Large intestine (tissue), 12 donors: ENCODE measurements at places on chromosomes 12 and 14.

DNA sequence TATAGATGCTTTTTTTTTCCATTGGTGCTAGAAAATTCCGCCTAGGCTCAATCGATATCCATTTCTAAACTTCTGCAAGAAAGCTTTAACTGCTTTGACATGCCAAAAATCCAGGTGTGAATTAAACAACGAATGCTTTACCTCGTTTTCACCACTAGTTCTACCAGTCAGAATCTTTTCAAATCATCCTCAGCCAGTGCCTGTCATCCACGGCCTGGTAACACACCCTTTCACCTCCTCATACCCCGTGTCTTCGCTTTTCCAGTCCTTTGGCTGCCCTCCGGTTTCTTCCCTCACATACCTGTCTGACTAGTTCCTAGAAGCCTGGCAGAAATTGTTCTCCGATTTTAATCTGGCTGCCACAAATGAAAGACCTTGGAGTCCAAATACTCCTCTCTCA is 1.4 kb upstream of the PHC1 start:
- DNase-seq: peak; percentile 16

- no peak for DNase-seq
These were observed 15.8 kb upstream of the VRK1 start for GRCh38 chr14:96781371-96781770.

- no peak for DNase-seq
These were observed 117.0 kb downstream of the NTN4 start for GRCh38 chr12:95673576-95673975.

DNA sequence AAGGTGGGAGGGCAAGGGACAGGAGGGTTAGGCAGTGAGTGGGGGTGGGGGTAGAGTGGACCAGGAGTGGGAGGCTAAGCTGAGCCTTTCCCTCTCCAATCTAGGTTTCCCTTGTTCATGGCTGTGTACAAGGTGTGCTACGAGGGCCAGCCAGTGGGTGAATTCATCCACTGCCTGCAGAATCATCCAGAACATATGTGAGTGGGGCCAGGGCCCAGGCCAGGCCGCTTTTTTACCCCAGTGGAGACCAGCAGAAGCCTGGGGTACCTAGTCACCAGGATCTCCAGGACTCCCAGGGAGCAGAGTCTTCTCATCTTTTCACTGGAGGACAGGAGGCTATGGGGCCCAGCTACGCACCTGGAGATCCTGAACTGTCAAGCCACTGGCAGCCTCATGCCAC is 2.7 kb upstream of the COX14 start:
- DNase-seq: no peak

DNA sequence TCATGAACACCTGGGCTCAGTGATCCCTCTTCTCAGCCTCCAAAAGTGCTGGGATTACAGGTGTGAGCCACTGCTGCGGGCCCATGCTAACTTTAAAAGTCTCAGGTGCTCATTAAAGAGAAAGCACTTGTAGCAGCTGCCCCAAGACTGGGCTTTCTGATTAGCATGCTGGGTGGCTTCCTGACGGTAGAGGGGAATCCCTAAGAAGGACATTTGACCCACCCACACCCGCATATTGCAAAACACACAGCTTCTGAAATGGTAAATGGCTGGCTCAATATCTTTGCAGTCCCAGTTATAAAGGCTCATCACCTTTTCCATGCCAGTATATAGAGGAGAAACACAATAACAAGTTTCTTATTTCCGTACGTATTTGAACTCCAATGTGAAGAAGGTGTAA is 19.3 kb upstream of the BICD1 start:
- DNase-seq: no peak

- DNase-seq: no peak
These were observed 104.5 kb downstream of the PRICKLE1 start for GRCh38 chr12:42484996-42485395.

DNA sequence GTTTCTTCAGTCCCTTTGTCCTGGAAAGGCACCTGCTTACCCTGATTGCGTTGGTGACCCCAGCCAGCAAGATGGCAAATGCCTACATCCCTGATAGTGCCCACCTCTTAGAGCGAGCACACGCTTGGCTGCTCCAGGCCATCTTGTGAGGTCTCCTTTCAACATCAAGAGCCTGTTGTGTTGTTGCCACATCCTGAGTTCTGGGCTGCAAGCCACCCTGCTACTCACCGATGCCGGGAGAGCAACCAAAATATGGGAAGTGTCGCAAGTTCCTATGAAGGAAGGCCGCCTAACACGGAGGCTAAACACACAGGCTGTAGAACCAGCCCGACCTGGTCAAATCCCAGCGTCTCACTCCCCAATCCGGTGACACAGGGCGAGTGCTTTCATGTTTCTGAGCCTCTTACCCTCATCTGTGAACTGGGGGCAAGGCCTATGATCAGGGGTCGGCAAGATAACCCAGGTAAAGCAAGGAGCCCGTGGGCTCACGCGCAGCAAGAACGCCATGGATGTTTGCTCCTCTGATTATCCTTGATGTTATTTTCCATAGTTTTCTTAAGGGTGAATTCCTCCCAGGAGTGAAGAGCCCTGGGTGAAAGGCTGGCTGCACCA is 98.4 kb downstream of the LGMN start:
- DNase-seq: no peak

DNA sequence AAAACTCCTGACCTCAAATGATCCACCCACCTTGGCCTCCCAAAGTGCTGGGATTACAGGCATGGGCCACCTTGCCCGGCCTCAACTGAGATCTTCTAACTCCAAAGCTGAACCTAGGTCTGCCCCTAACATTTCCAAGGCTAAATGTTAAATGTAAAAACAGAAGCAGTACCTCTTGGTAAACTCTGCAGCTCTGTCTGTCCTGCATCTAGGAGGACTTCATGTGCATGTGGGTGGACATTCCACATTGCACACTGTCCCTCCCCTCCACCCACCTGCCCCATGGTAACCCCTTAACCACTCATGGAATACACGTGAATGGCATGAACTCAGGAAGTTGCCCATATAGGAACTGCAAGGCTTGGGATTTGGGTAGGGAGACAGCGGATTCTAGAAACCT is 33.1 kb downstream of the SNX6 start:
- DNase-seq: no peak

GRCh38 chr12:75460204-75460603 is 20.4 kb upstream of the GLIPR1 start:
- no peak for DNase-seq

- no peak for DNase-seq
These were observed 133.1 kb downstream of the SLC15A4 start for GRCh38 chr12:128690641-128691040.

DNA sequence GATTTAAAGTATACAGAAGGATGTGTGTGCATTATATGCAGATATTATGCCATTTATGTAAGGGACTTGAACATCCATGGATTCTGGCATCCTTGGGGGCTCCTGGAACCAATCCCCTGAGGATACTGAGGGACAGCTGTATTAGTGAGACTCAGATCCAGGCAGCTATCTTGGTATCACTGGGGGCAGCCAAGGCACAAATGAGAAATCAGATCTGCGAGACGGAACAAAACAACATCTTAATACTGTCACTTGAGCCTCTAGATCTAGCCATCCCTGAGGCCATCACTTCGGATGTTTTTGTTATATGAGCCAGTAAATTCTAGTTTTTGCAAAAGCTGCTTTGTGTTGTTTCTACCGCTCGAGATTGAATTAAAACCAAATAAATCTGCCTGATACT is 175.1 kb upstream of the SFSWAP start:
- no peak for DNase-seq

DNA sequence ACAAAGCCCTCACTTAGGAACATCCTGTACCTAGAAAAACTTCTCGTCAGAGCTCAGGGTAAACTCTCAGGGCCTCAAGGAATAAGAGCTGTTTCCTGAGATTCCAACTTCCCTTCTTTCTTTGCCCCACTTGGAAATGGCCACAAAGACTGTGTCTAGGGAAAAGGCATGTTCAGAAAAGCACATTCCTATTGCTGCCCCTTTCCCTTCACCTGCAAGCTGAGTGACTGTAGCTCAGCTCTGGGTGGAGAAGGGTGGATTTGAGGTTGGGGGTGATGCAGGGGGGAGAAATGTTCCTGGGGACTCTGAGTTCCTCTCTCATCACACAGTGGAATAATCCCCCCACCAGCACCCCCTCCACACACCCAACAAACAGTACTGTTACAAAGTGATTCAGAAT is 6.8 kb downstream of the ENDOU start:
- no peak for DNase-seq

- no peak for DNase-seq
These were observed 136.2 kb downstream of the NDUFA12 start for GRCh38 chr12:94867066-94867855.

- DNase-seq: no peak
These were observed 309.4 kb downstream of the KCNC2 start for GRCh38 chr12:74900232-74900631.

- no peak for DNase-seq
These were observed 718 bp downstream of the CCDC92 start for GRCh38 chr12:123971770-123972456.

GRCh38 chr12:104177663-104178501 is 37.7 kb upstream of the TXNRD1 start:
- no peak for DNase-seq

GRCh38 chr14:64702493-64703394 is 1.5 kb upstream of the PLEKHG3 start:
- peak; percentile 89 for DNase-seq

DNA sequence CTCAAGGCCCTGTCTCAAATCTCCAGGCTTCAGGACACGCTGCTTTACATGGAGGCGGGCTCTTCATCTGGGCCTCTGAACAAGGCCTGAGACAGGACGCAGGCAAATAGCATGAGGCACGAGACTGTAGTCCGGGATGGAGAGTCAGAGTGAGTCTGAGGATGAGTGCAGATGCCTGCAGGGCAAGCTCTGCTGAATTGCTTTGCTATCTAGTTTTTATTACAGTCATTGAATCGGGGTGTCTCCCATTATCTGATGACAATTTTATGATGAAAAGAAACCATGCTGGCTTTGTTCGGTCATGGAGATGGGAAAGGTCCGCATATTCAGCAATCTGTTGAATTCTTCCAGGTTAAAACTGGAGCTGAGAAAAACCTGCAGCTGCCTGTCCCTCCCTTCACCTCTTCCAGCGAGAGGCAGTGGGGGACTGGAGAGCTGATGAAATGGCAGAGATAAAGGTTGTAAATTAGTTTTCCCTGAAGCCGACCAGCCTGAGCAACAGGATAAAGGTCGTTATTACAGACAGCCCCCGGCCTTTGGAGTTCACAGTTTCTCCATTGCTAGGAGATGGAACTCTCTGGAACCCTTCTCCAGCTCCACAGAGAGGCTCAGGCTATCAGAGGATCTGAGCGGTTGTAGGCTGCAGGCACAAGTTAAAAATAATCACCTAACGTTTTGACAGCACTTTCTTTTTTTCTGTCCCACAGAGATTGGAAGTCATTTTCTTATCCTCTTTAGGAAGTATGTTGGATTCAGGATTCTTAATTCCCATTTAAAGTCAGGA is 1.3 kb upstream of the ADGRD1 start:
- DNase-seq: peak; percentile 91

DNA sequence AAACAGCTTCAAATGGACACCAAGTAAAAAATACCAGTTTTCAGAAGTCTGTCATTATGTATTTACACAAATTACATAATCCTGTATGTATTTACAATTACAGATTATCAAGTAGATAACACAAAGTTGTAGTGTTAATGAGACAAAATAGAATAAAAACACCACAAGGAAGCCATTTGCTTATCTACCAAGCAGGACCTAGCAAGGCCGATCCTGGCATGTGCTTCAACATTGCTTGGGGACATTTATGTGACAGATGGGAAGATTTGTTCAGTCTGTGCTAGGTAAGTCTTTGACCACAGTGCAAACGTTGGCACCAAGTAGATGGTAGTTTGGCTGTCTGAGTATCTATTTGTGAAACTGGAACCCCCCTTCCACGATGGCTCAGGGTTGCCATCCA is 35.8 kb downstream of the BCAT1 start:
- DNase-seq: no peak

- DNase-seq: no peak
These were observed 74.3 kb upstream of the FICD start for GRCh38 chr12:108440736-108441135.

DNA sequence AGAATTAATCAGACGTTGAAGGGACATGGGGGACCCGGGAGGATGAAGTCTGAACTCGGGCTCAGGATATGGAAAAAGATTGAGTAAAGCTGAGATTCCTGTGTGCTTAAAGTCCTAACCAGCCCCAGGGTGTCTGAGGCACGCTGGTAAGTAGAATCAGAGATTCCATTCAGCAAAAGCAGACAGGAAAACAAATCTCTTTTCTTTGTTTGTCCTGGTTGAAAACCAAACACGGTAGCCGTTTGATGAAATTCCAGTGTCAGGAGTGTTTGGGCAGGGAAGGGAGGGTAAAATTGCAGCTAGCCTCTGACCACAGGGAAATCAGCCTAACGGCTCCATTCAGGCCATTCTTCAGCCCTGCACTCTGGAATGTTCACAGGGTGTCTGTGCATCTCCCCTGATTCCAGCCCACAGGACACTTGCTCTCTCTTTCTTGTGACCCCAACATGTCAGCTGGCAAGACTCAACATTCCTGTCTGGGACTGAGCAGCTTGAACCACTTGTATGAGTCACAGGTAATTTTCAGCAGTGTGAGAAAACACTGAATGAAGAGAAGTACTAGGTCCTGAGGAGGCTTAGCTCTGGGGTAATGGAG is 31.0 kb downstream of the NINJ2 start:
- no peak for DNase-seq

DNA sequence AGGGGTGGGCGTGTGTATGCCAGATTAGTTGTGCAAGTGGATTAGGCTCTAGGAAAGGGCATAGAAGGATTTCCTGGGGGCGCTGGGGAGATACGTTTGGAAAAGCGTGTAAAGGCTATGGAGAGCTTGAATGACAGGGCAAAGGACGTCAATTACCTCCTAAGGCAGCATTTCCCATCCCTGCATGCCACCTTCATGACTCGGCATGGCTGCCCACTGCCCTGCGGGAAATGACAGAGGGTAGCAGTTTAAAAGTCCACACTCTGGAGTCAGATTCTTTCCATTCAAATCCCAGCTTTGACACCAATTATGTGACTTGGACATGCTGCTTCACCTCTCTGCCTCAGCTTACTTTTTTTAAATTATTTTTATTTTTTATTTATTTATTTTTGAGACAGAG is 14.8 kb upstream of the TMEM229B start:
- DNase-seq: no peak

DNA sequence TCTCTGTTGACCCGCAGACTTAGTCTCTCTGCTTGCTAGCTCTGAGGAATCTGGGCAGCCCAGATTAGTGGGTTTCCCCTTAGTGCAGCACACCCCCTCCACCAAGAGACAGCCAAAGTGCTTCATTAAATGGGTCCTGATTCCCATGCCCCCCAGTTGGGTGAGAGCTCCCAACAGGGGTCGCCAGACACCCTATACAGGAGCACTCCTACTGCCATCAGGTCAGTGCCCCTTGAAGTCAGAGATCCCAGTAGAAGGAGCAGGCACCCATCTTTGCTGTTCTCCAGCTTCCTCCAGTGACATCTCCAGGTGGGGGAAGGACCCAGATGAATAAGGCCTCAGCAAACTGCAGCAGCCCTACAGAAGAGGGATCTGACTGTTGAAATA is 36.7 kb upstream of the C14orf132 start:
- DNase-seq: no peak
